NCI-H524 (cell line): ENCODE measurements at places on chromosomes 11 and 22.

GRCh38 chr22:28072066-28072465, 153.0 kb upstream of the PITPNB start:
- DNase-seq, result no peak

GRCh38 chr22:47190276-47190956, 428.0 kb downstream of the TBC1D22A start:
- DNase-seq, result peak; percentile 70

GRCh38 chr11:44270403-44271273, 39.3 kb downstream of the ALX4 start:
- no peak for DNase-seq

- no peak for DNase-seq
These were observed 29.4 kb downstream of the GRIK4 start for GRCh38 chr11:120540744-120541465.

GRCh38 chr11:3346587-3346986, 32.4 kb downstream of the ZNF195 start:
- DNase-seq, result no peak

GRCh38 chr11:64741375-64742086, 2.4 kb downstream of the RASGRP2 start:
- no peak for DNase-seq

GRCh38 chr11:110518809-110519514, 89.2 kb downstream of the FDX1 start:
- DNase-seq, result no peak

DNA sequence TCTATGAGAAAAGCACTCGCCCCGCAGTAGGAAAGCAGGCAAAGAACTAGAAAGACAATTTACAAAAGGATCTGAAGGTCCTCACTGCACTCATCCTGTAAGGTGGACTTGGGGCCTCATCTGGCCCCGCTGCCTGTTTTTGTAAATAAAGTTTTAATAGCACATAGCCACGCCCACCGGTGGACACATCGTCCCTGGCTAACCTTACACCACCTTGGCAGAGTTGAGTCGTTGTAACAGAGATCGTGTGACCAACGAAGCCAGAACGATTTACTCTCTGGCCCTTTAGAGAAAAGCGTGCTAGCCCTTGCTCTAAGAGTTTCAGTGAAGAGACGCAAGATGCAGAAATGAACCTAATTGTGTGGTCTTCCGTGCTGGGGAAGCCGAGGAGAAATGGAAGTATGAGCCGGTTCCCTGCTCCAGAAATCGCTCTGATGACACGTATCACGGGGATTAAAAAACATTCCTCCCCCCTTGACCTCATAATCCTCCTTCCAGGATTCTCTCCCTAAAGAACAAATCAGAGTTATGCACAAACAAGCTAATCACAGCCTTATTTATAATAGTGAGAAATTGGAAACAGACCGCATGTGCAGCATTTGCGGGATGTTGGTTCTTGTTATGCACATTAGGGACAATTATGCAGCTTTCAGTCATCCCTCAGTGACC, 80.1 kb downstream of the CDKN1C start:
- DNase-seq, result no peak

DNA sequence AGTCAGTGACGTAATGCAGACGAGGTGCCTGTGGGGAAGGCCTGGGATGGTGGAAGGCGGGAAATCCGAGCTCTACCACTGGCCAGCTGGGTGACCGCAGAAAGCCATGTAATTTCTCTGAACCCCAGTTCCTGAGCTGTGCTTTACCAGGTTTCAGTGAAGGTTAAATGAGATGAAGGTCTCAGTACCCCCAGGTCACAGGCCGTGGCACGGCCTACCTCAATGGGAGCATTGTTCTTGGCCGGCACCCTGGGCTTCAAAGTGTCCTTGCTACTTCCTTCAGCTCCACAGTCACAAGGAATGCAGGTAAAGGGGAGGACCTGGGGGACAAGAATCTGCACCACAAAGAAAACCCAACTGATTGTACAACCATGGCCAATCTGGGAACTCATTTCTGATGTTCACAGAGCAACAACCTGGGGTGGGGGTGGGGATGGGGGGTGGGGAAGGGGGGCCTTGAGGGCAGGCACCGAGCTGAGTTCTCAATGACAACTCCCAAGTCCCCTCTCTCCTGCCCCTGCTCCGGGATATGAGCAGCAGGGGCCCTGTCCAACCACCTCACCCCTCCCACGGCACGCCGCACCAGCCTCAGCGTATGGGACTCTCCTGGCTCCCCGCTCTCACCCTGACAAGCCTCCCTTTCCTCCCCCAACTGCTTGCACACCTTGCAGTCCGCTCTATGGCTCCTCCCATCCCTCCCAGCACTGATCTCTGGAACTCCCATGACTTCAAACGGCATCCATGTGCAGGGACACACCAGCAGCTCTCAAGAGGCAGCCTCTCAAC, 59.1 kb upstream of the ARFGAP3 start:
- no peak for DNase-seq

DNA sequence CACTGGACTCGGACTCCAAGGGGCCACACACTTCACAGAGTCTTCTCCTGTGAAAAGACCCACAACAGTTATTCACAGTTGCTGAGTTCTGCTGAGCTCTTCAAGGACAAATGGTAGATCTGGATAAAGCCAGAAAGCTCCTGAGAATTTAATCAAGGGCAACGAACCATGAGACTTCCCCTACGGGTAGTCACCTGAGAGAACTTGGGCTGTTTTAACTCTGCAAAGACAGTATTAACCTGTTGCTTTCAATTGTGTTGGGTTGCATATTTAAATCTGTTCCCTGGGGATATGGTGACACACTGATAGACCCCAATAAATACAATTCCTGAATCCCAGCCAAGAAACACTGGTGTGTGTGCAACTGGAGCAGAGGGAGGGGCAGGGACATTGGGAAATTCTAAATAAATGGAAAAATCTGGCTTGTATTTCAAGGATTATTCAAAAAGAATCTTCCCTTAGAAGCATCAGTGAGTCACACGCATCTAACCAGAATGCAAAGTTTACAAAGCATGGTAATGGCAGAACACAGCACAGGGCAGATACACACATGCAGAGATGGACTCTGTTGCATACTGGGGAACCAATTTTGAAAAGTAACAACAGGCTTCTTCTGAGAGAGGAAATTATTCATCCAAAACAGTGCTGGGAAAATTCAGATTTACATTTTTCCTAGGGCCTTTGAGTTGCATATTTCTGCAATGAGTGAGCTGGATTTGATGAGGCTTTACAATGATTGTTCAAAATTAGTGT, 4.0 kb downstream of the KCNJ1 start:
- DNase-seq, result no peak

DNA sequence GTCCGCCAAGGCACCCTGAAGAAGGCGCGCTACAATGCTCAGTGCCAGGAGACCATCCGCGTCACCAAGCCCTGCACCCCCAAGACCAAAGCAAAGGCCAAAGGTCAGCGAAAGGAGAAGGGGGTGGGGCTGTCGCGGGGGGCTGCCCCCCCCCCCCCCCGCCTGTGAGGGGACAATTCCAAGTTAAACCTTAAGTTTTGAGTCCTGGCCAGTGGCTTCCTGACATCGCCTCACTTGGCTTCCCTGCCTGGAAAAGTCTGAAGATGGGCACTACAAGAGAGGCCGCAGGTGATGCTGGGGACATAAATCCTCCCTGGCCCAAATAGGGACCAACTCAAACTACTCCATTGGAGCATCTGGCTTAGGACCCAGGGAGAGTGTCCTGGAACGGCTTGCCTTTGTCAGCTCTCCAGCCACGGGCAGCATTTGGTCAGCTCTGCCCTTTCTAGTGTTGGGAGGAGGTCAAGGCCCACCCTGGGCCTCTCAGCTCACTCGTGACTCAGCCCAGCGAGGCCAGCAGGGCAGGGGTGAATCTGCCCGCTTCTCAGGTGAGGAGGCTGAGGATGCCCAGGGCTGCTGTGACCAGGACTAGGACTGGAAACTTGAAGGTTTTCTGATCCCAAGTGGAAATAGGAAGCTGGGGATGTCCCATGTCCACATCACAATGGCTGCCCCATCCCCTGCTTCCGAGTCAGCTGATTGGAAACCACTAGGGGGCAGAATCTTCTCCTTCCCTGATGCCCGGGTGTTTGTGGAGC, 1.4 kb downstream of the MDK start:
- no peak for DNase-seq

DNA sequence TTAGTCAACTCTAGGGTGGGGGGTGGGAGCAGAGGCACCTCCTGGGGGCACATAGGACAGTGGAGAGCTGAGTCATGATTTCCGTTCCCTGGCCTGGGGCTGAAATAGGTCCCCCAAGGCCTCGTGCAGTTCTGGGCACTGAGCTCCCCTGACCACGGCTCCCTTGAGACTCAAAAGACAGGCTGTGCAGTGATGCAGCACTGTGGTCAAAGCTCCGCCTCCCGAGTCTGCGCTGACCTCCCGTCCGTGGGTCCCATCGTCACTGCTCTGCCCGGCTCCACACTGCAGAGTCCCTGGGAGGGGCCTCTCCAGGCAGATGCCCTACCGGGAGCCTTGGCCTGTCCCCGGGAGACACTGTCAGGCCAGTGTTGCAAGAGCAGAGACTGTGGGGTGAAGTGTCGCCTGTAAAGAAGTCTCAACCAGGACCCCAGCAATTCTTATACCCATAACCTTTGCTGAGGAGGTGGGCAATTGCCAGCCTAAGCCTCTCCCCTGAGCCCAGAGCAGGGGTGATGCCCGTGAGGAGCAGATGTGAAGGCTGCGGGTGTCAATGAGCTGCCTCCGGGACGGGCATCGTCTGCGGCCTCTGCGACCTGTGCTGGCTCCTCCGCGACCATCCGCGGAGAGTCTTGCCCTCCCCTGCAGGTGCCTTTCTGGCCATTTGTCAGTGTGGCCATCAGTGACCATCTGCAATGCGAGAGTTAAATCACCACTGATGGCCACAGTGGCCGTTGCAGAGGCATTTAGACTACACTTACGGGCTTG, 877.3 kb downstream of the BRD1 start:
- DNase-seq, result no peak

GRCh38 chr11:116890193-116890592, 52.8 kb upstream of the APOA1 start:
- DNase-seq, result no peak

GRCh38 chr11:110297076-110297725, 787 bp upstream of the RDX start:
- DNase-seq, result no peak

GRCh38 chr22:26952004-26952403, 294.6 kb downstream of the MIAT start:
- DNase-seq, result no peak

- no peak for DNase-seq
These were observed 102.6 kb downstream of the TBC1D22A start for GRCh38 chr22:46865052-46865434.

DNA sequence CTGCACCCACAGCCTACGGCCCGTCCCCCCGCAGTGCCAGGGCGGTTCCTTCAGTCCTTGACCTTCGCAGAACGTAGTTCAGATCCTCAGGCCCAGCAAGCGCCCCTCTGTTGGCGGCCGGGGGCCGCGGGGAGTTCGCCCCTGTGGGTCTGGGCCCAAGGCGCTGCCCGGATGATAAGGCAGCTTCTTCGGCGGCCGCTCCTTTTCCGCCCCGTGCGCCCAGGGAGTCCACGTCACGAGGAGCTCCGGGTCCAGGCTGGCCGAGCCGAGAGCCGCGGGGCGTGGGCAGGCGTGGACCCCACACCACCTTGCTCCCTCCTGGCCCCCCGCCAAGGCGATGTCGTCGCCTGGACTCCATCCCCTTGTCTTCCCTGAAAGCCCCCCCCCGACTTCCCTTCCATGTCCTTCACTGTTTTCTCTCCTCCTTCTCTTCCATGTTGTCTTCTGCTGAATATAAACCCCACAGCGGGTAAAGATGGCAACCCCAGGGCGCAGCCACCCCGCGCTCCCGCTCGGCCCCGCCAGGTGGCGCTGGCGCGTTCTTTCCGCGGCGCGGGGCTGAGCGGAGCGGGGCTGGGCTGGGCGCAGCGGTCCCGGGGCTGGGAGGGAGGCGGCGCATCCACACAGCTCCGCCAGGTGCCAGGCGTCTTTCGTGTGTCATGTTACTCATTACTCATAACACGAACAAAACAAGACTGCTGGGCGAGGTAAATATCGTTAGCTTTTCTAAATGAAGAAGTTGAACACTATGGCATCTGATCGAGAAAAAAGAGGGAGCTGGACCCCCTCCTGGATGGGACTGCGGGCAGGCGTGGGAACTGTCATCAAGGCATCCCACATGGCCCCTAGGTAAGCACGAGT, 321.0 kb downstream of the NTM start:
- peak; percentile 48 for DNase-seq

- no peak for DNase-seq
These were observed 8.3 kb downstream of the OSBPL5 start for GRCh38 chr11:3156661-3157311.

DNA sequence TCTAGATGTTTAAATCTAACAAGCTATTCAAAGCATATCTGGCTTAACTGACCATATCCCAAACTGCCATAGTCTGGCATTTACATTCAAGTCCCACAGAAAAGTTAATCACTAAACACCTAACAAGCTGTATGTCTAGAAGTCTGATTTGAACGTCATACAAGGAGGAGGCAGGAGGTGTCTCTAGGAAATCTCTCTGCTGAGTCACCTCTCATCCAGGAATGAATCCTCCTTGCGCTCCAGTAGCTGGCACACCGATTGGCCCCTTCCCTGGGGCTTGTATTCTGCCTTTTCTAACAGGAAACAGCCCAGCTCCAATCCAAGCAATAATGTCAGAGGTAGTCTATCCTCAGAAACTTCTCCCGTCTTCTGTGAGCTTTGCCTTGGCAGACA, 31.8 kb downstream of the FEZ1 start:
- DNase-seq, result no peak

DNA sequence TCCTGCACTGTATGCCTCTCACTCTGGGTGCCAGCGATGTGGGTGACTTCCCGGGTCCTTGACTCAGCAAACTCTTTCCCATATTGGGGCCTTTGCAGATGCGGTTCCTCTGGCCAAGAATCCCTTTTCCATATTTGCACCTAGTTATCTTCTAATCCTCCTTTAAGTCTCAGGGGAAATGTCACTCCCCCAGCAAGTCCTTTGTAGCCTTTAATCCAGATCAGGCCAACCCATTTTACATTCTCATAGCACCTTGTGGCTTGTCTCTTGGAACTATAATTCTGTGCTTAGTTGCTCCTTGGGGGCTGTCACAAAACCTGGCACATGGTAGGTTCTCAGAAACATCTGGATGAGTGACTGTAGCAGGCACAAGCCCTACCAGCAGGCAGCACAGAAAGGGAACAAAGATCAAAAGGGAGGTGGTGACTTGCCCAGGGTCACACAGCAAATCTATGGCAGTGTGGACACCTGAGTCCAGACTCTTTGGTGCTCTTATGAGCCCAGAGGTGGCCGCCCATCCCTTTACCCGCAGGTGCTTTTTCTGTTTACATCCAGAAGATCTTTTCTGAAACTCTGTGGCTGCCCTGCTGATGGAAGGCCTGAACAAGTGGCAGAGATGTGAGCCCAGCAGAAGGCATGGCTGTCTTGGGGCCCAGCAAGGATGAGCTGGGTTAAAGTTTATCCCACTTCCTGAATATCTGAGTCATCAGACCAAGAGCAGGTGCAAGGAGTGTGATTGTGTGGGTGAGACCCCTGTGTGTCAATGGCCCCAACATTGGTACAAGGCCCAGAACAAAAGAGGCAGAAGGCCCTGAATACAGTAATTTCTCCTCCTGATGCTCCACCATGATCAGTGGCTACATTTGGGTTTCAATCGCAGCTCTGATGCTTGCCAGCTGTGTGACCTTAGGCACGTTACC, 78.6 kb upstream of the GRK3 start:
- DNase-seq, result no peak
